ENCODE measurements at places on chromosomes 16 and 17. TPM values are rescaled to one million over a fixed set of nuclear protein-coding genes. Genes with fewer than 3 reads are reported as not detected.

DNA sequence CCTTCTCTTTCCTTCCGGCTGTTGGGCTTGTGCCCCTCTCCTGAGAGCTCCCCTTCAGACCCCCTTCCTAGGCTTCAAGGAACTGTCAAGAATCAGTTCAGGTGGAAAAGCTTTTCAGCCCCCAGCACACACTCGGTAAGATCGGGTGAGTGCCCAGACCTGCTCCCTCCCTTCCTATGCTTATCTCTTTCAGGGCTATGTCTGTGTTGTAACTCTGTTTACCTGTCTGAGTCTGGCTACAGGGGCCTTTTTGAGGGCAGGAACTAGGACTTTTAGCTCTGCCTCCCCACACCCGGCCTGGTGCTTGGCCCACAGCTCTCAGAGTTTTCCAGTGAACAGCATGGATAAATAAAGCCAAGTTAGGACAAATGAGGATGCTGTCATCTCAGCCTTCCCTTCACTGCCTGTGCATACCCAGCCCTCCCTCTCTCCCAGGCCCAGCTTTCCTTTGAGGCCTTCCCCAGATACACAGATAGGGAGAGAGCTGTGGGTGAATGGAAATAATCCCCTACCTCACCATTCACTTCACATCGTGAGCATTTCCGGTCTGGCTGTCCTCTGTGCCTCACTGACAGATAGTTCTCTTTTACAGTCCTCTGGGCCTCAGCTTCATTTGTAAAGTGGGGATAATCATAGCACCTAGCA lies 5.7 kb upstream of the MRPS23 start:
- no peak for DNase-seq
- no peaks in the 10 kb centered on the region for H3K36me3 ChIP-seq
- peak overlapping the region; percentile 34 for H3K27ac ChIP-seq
- no peak overlapping the region for H3K4me3 ChIP-seq
- no peaks in the 10 kb centered on the region for H3K27me3 ChIP-seq

DNA sequence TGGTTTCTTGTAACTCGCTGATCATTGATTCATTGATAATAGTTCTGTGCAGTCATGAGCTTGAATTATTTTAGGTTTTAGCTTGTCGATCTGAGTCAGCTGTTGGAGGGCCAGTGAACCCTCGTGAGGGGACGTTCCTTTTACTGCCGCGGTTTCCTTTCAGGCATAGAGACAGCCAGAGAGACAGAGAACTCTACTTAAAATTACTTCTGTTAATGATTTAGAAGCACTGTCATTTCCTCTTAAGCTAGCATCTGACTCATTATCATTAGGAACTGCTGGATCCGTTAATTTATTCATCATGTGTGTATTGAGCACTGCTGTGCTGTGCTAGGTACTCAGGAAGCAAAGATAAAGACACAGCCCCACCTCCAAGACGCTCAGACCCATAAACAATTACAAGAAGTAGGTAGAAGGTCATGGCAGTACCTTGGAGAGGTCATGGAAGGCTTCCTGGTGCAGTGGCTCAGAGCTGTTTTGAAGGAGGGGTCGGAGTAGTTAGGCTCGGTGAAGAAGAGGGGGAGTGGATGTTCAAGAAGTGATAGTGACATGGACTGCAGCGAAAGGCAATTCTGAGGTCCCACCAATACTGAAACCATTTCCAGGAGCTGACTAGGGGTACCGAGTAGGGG lies 3.3 kb downstream of the PGS1 start:
- DNase-seq = no peak
- no peaks in the 10 kb centered on the region for H3K36me3 ChIP-seq
- no peaks in the 10 kb centered on the region for H3K27me3 ChIP-seq
- H3K27ac ChIP-seq = peak overlapping the region; percentile 41
- no peak overlapping the region for H3K4me3 ChIP-seq

DNA sequence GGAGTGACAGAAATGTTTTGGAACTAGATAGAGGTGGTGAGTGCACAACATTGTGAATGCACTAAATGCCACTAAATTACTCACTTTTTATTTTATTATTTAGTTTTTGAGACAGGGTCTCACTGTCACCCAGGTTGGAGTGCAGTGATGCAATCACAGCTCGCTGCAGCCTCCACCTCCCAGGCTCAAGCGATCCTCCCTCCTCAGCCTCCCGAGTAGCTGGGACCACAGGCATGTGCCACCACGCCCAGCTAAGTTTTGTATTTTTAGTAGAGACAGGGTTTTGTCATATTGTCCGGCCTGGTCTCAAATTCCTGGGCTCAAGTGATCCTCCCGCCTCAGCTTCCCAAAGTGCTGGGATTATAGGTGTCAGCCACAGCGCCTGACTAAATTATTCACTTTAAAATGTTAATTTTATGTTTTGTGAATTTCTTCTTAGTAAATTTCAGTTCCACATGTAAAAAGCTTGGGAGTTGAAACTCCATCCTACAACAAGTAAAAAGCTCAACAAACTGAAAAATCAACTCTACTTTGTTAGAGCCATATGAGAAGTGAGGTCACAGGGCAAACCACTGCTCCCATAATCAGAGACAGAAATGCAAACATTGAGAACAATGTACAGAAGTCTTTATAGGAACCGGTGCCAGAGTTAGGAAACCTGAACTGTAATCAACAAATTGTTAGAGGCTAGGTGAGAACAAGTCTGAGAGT lies 13.8 kb upstream of the SLC5A10 start:
- no peaks in the 10 kb centered on the region for H3K27me3 ChIP-seq
- H3K27ac ChIP-seq = no peak overlapping the region
- no peaks in the 10 kb centered on the region for H3K36me3 ChIP-seq
- DNase-seq = no peak
- H3K4me1 ChIP-seq = no peaks in the 10 kb centered on the region
- no peak overlapping the region for H3K4me3 ChIP-seq

The EVI2A gene
- polyA plus RNA-seq = 2.8 TPM

The PITPNM3 gene
- polyA plus RNA-seq = 6.3 TPM

The HOXB5 gene
- polyA plus RNA-seq = 1.7 TPM

- H3K36me3 ChIP-seq = no peaks in the 10 kb centered on the region
- H3K4me3 ChIP-seq = no peak overlapping the region
- no peak overlapping the region for H3K27ac ChIP-seq
These were observed 266.7 kb upstream of the CDH11 start for GRCh38 chr16:65388592-65388991.

GRCh38 chr17:81528651-81529436 lies 667 bp downstream of the FSCN2 start:
- H3K36me3 ChIP-seq = no peaks in the 10 kb centered on the region
- no peak overlapping the region for H3K27ac ChIP-seq
- no peaks in the 10 kb centered on the region for H3K27me3 ChIP-seq

DNA sequence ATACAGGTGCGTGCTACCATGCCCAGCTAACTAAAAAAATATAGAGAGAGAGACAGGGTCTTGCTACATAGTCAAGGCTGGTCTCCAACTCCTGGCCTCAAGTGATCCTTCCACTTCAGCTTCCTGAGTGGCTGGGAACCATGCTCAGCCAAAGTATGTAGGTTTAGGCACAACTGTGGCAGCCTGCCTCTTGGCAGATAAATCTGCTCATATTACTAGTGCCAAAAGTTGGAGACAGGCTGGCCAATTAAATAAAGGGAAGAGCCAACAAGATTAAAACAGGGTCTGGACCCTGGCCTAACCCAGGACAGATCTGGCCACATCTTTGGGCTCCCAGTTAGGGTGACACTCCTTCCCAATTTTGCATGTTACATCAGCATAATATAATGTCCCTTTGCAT lies 151.7 kb downstream of the CBLN1 start:
- no peaks in the 10 kb centered on the region for H3K27me3 ChIP-seq
- H3K4me1 ChIP-seq = no peaks in the 10 kb centered on the region
- no peak overlapping the region for H3K4me3 ChIP-seq
- no peaks in the 10 kb centered on the region for H3K36me3 ChIP-seq
- H3K27ac ChIP-seq = no peak overlapping the region
- DNase-seq = no peak

The ABCC11 gene
- polyA plus RNA-seq = 24.1 TPM

The TMC8 gene
- polyA plus RNA-seq = 5.6 TPM

The CTF1 gene
- polyA plus RNA-seq = 5.6 TPM

DNA sequence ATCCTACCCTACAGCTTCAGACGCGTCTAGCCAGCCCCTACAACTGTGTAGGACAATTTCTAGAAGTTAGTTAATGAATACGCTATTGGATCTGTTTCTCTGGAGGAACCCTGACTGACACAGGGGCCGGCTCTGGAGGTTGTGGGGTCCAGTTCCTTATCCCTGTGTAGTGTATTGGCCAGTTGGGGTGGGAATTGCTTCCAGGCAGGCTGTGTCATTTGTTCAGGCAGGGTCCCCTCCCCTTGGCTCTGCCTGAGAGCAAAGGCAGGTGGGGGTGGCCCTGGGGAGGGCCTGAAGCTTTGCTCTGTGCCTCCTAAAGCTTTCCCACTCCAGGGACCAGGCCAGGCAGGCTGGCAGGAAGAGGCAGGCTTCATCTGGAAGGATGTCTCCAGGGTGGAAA lies 11.7 kb upstream of the CETP start:
- no peak for DNase-seq
- H3K4me1 ChIP-seq = no peaks in the 10 kb centered on the region
- no peaks in the 10 kb centered on the region for H3K36me3 ChIP-seq
- no peak overlapping the region for H3K4me3 ChIP-seq

The SPN gene
- polyA plus RNA-seq = 3.2 TPM

The ICAM2 gene
- 12.1 TPM for polyA plus RNA-seq

DNA sequence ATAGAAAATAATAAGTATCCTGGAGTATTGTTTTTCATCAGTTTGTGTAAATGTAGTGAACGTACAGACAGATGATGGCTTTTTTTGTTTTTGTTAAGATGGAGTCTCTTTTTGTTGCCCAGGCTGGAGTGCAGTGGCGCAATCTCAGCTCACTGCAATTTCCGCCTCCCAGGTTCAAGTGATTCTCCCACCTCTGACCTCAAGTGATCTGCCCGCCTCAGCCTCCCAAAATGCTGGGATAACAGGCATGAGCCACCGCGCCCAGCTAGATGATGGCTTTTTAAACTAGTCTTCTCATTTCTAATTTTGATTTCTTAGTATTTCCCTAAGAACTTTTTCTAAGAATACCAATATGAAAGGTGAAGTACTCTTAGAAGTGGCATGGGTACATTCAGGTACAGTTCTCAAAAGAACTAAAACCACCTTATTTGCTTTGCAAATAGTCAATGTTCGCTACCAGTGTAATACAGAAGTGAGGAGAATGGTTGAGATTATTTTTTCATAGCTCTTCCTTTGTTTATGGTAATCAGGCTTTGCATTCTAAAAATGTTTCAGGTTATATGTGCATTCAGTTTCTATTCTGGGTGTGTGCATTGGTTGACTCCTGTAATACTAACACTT lies 34.2 kb downstream of the TTC19 start:
- H3K36me3 ChIP-seq = peaks cover 3% of the 10 kb centered on the region
- no peaks in the 10 kb centered on the region for H3K27me3 ChIP-seq
- no peak overlapping the region for H3K27ac ChIP-seq
- no peak overlapping the region for H3K4me3 ChIP-seq
- no peaks in the 10 kb centered on the region for H3K4me1 ChIP-seq
- no peak for DNase-seq

DNA sequence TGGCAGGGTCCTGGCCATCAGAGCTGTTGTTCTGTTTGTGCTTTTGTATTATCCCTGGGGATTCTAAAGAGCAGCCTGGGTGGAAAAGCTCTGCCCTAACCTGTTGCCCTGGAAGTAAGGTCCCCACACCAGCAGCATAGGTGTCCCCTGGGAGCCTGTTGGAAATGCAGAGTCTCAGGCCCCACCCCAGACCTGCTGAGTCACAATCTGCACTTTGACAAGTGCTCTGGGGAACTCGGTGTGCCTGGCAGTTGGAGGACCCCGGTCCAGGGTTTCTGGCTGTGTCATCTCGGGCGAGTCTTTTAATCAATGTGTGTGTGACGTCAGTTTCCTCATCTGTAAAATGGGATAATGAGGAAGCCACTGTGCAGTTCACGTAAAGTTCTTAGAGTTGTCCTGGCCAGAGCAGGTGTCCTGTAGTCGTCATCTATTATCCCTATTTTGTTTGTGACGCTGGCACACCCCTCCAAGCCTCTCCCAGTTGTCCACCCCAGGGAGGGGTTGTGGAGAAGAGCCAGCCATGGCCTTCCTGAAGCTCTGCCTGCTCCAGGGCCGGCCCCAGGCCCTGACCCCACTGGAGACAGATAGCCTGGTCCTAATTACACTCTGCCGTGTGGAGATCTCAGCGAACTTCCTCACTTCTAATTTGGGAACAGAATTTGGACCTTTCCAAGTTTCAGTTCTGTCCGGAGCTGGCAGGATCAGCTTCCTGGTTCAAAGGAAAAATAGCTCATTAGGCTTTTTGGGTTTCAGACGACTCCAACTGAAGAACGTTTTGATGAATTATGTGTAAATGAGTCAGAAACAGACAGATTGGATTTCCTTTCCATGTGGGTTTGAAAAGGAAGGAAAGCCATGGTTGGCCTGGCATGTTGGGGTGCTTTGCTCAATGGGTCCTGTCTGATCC lies 295.7 kb upstream of the FOXF1 start:
- H3K4me1 ChIP-seq = peaks cover 4% of the 10 kb centered on the region
- H3K27me3 ChIP-seq = no peaks in the 10 kb centered on the region
- H3K4me3 ChIP-seq = no peak overlapping the region
- DNase-seq = peak; percentile 19
- H3K36me3 ChIP-seq = no peaks in the 10 kb centered on the region

DNA sequence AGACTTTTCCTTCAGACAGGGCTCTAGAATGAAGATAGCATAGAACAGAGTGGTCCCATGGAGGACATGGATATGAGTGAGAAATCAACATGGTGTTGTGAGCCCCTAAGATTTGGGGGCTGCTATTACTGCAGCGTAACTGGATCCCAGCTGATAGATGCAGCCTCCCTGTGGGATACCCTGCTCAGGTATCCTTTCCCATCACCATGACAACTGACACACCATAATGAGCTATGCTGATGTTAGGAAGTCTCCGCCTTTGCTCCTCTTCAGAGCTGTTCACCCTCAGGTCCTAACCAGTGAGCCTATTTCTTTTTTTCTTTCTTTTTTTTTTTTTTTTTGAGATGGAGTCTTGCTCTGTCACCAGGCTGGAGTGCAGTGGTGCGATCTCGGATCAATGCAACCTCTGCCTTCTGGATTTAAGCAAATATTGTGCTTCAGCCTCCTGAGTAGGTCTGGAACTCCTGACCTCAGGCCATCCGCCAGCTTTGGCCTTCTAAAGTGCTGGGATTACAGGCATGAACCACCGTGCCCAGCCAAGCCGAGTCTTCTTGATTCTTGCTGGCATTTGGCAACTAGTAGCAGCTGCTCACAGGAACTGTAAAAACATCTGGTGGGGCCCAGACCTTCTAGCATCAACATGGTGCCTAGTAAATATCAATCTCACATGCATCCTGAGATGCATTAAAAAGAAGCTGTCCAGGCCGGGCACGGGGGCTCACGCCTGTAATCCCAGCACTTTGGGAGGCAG lies 17.1 kb downstream of the STX4 start:
- no peaks in the 10 kb centered on the region for H3K4me1 ChIP-seq
- H3K27ac ChIP-seq = no peak overlapping the region
- no peaks in the 10 kb centered on the region for H3K36me3 ChIP-seq
- no peaks in the 10 kb centered on the region for H3K27me3 ChIP-seq
- no peak overlapping the region for H3K4me3 ChIP-seq

The C16orf74 gene
- 4.3 TPM for polyA plus RNA-seq

GRCh38 chr17:64599187-64599676 lies 62.9 kb downstream of the SMURF2 start:
- H3K4me3 ChIP-seq = no peak overlapping the region
- H3K27me3 ChIP-seq = no peaks in the 10 kb centered on the region
- no peak for DNase-seq

The OTOA gene
- polyA plus RNA-seq = 19.7 TPM

GRCh38 chr17:46152423-46152822 lies 40.8 kb downstream of the KANSL1 start:
- no peaks in the 10 kb centered on the region for H3K27me3 ChIP-seq
- H3K4me1 ChIP-seq = peaks cover 41% of the 10 kb centered on the region
- H3K27ac ChIP-seq = no peak overlapping the region
- no peak overlapping the region for H3K4me3 ChIP-seq

Measured in testis (tissue), 5 donors.